ENCODE measurements at places on chromosomes 3 and 15.

DNA sequence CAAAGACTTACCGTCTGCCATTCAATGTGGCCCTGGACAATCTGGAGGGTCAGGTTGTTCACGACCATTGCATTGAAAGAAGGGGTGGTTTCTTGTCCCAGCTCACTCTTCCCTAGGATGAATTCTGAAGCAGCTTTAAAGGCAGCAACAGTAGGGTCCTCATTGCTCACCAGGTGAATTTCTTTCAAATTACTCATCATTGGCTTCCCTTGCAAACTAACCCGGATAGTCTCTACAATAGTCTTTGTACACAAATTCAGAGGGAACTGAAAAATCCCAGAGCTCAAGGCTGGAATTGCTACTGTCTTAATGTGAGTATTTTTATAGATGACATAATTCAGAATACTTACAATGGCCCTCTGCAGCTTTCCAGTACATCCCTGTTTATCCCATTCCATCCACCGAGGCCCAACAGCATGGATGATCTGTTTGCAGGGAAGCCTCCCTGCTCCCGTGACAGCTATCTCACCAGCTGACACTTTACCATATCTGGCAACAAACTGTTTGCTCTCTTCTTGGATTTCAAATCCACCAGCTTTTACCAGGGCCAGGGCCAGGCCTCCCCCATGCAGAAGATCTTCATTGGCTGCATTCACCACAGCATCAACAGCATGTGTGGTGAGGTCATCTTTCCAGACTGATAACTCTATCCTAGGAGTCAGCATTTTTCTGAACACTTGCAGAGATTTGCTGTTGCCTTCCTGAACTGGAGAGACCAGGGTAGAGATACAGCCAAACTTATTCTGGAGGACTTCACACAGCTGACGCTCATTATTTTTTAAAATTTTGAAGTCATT lies 8.6 kb downstream of the PARP9 start:
- peak; percentile 57 for ATAC-seq

DNA sequence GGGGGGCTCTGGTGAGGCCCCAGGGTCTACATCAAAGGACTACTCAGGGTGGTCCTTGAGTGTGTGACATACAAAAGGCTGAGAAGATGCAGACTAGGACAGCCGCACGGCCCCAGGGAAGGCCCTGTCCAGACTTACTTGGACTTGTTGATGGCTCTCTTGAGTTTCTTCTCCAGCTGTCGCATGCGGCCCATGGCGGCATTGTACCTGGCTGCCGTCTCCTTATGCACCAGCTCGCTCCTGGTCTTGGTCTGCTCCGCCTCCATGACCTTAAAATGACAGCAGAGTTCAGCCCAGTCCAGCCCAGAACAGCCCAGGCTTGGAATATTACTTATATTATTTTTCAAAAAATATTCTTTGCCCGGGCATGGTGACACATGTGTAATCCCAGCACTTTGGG lies 56.0 kb downstream of the CAPN7 start:
- ATAC-seq, result no peak

GRCh38 chr15:84953726-84954125 lies 27.9 kb upstream of the PDE8A start:
- ATAC-seq, result no peak

- ATAC-seq, result no peak
Observed at GRCh38 chr15:37219211-37219701, 118.9 kb upstream of the MEIS2 start.

- ATAC-seq, result peak; percentile 61
Observed at GRCh38 chr3:63067999-63068645, 192.9 kb upstream of the CADPS start.

DNA sequence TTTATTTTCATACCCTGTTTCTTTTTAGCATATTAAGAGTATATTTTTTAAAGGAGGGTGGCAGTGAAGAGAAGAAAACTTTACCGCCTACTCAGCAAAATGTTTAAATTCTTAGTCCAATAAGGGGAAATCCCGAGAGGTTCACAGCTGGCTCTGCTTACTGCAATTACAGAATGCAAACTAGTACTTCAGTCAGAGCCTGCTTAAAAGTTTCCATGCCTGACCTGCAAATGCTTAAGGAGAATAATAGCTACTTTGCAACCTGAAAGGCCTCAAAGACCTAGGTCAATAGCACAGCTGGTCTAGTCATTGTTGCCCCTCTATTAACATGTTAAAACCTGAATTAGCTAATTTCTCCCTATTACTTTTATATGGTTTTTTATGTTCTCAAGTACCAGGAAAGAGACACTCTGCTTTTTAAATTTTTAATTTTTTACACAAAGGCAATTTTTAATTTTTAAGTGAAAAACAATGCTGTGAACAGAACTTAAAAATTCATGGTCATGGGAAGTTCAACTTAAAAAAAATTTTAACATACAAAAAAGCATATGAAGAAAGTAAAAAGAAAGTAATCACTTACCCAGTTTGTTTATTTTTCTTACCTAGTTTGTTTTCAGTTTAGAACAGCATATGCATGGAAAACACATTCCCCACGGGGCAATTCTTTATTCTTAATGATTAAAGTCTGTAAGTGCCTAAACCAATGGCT lies 79.2 kb downstream of the P3H2 start:
- ATAC-seq, result no peak

DNA sequence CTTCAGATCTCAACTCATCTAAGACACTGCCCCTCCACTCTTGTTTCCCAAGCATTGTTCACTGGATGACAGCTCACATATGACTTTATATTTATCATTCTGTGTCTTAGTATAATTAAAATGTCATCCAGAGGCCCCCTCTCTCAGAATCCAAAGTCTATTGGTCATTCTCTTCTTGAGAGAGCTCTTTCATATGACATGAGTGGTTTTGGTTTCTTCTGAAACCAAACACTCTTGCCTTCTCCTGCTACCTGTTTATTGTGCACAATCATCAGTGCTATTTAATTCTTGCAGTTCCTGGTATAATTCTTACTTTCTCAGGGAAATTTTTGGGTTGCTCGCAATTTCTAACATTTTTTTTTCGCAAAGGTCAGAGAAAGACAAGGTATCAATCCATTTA lies 249.5 kb downstream of the IL5RA start:
- no peak for ATAC-seq

- peak; percentile 2 for ATAC-seq
Observed at GRCh38 chr3:194139814-194140391, 4.0 kb downstream of the HES1 start.

GRCh38 chr3:11300970-11301369 lies 28.8 kb downstream of the ATG7 start:
- ATAC-seq, result no peak

DNA sequence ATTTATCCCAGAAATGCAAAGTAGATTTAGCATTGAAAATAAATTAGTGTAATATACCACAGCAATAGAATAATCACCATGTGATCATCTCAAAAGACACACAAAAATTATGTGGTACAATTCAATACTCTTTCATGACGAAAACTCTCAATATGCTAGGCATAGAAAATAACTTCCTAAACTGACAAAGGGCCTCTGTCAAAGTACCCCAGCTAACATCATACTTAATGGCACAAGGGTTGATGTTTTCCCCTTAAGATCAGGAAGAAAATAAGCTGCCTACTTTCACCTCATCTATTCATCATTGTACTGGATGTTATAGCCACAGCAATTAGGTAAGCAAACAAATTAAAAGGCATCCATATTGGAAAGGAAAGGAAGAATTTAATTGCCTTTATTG lies 22.7 kb upstream of the NIPA2 start:
- ATAC-seq, result no peak

GRCh38 chr15:74790080-74790916 lies 8.4 kb downstream of the CSK start:
- ATAC-seq, result peak; percentile 79

DNA sequence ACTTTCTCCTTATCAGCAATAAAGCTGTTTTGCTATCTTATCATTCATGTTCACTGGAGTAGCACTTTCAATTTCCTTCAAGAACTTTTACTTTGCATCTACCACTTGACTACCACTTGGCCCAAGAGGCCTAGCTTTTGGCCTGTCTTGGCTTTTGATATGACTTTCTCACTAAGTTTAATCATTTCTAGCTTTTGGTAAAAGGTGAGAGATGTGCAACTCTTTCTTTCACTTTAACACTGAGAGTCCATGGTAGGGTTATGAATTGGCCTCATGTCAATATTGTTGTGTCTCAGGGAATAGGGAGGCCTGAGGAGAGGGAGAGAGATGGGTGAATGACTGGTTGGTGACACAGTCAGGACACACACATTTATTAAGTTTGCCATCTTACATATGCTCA lies 31.0 kb upstream of the FAM3D start:
- ATAC-seq, result no peak

All from SK-N-SH treated with all-trans-retinoic acid at 6 μM for 48 hours (cell line).